Stimulated activated CD4-positive, alpha-beta T cell treated with anti-CD3 and anti-CD28 coated beads, Interleukin-12 subunit alpha, Interleukin-12 subunit beta, amount 100 ng/mL, for 4 hours (primary cell): ENCODE measurements at places on chromosomes 1 and 21.

- DNase-seq = no peak
Measured at GRCh38 chr1:92572520-92572919, 85.8 kb upstream of the GFI1 start.

DNA sequence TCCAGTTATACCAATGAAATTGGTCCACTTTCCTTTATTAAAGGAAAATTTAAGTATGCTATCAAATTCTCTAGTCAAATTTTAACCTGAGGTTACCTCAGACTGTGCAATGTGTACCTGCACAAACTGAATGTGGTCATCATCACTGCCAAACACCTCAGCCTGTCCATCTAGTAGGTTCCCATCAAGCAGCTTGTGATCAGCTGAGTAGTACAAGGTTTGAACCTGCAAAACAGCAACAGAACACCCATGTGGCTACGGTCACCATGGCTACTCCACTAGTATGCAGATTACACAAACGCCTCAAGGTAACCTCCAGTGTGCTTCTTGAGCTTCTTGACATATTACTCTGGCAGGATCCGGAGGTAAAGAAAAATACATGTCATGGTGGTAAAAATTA lies 11.6 kb downstream of the IVNS1ABP start:
- no peak for DNase-seq

DNA sequence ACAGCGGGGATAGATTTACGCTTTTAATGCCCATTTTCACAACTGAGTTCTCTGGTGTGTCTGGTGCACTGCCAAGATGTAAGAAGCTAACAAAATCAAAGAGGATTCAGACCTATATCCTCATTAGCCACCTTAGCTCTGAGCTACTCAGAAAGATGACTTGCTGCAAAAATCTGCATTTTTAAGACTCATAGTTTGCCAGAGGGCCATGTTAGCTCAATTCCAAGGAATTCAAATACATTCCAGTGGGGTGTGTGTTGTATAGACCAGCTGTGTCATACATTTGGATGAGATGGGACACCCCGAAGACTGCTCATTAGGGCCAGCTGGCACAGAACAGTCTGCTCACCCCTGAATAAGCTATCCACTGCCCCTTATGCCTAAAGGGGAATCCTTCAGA lies 8.9 kb downstream of the DENND2D start:
- no peak for DNase-seq

- no peak for DNase-seq
Measured at GRCh38 chr1:7421471-7422075, 349.5 kb upstream of the VAMP3 start.

DNA sequence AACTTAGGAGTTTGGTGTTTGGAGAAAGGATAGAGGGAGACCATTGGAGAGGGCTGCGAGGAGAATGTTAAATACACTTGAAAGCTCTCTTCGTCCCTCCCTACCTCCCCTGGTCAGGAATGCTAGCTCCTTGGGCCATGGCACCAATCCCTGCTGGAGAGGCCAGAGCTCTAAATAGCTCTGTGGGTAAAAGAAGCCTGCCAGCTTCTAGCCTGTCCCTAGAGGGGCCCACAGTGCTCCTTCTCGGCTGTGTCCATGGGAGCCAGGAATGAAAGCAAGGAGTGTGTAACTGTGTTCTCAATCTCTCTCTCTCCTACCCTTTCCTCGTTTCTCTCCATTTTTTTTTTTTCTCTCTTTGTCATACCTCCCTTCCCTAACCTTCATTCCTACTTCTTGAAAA lies at the start of gene CCDC190:
Gene CCDC190 (minus strand): TSS at position 75 of the 400 bp plus-strand sequence. CDS start 1,529 bp downstream, outside the sequence.
- no peak for DNase-seq

- no peak for DNase-seq
Measured at GRCh38 chr1:205449254-205449749, 6.5 kb downstream of the BLACAT1 start.

DNA sequence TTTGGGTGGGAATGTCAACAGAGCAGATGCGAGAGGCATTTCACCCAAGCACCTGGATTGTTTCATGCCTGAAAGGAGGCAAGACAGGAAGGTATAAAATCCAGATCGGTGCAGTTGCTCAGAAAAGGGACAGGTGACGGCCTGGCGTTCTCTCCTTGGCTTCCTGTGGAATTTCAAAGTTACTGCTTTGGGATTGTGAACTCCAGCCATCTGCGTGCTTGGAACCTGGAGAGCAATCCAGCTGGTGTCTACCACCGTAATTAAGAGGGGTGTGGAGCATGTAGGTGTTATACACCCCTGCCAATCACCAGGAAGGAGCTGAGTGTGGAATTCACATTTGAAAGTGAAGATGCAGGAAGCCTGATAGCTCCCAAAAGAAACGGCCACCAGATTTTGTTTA lies 286.1 kb downstream of the KIF26B start:
- DNase-seq = no peak

GRCh38 chr1:186872291-186872690 lies 43.5 kb downstream of the PLA2G4A start:
- no peak for DNase-seq

DNA sequence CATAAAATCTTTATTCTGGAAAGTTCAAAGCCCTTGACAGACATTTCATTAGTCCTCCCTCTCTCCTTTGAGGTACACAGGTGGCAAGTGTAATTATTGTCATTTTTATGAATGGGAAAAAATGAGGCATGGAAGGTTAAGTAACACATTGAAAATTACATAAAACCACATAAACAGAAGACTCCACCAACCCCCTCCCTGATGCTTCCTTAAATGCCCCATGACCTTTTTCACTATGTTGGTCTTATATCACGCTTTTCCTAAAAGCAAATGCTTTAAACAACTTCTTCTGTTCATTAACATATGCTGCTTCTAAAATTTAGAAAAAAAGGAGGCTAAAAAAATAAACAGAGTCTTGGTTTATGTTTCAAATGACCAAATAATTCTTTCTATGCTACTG lies 648.4 kb downstream of the PTPRC start:
- no peak for DNase-seq
